Adrenal gland (tissue), 19 donors: ENCODE measurements at places on chromosomes 13 and 19.

DNA sequence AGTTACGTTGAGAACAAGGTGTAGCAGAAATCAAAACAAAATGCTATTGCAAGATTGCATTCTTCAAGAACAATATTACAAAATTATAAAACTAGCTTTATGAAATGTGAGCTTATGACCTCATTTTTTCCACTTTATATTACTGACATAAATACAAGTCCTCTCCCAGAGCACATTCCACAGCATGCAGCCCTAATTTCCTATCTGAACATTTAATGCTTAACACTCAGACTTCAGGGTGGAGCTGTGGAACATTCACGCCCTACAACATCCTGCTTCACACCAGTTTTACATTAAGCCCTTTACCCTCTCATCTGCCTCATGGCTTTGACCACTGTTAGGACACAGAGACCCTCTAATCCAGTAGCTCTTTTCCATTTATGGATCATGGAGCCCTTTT lies 65.5 kb downstream of the EPSTI1 start:
- no peak for DNase-seq

DNA sequence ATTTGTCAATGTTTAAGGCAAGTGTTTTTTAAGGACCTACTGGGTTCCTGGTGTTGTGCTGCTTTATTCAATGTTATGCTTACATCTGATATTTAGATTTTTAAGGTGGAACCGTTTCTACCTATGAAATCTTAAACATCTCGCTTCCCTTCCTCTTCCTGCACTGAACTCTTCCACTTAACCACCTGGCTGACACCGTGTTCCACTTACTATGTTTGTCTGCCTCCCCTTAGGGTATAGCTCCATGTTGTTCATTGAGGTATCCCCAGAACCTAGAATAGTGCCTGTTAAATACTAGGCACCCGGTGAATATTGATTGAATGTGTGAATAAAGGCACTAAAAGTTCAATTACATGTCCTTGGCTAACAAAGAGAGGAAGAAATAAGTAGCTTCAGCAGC lies 104.9 kb downstream of the RNF17 start:
- DNase-seq = no peak

DNA sequence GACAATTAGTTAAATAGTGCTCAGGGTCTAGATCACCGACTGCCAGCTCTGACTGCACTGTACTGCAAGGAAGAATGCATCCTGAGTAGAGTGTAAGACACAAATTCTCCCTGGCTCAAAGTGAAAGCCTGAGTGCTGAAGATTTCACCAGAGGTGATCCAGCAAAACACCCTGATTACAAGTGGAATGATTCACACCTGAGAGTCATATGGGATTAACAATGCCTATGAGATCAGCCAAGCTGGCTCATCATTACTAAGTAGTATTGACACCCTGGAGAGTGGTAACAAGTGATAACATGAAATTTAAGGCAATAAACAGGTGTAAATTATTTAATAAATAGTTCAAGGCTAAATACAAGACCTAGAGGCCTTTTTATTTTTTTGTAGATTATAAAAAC lies 403.8 kb upstream of the PRR20A start:
- DNase-seq = no peak

DNA sequence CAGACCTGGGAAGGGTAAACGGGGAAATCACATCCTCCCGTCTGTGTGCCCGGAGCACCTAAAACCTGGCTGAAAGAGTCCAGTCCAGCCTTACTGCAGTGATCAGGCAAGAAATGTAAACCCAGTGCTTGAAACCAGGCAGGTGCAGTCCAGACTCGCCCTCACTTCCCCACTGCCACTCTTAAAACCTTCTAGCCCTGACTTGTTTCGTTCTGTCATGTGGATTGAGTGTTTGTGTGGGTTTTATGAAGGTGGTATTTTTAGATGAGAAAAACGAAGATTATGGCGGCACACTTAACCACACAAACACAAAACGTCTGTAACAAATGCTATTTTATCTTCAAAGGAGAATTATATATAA lies 839 bp upstream of the CKAP2 start:
- DNase-seq = no peak

GRCh38 chr13:94268661-94269060 lies 210.8 kb downstream of the DCT start:
- DNase-seq = no peak

GRCh38 chr19:52557231-52557995 lies 12.7 kb upstream of the ZNF701 start:
- no peak for DNase-seq

DNA sequence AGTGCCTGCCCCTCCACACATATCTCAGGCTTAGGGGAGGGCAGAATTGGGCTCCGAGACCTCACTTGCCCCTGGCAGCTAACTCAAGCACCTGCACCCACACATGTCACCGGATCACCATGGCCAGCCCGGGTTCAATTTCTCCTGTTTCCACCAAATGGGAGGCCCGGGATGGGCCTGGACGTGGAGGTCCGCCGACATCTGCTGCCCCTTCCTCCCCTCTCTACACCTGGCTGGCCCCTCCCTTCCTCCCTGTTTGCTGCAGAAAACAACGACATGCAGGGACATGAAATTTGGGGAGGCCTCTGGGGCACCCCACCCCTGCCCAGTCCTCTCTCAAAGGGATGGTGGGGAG lies 1.3 kb downstream of the PRKD2 start:
- DNase-seq = no peak

- DNase-seq = peak; percentile 61
These were observed 100.6 kb upstream of the PABPC3 start for GRCh38 chr13:24995225-24995804.

GRCh38 chr19:10412257-10412977 lies 7.9 kb upstream of the PDE4A start:
- DNase-seq = no peak

GRCh38 chr13:20101467-20102316 lies 59.2 kb downstream of the GJA3 start:
- no peak for DNase-seq

DNA sequence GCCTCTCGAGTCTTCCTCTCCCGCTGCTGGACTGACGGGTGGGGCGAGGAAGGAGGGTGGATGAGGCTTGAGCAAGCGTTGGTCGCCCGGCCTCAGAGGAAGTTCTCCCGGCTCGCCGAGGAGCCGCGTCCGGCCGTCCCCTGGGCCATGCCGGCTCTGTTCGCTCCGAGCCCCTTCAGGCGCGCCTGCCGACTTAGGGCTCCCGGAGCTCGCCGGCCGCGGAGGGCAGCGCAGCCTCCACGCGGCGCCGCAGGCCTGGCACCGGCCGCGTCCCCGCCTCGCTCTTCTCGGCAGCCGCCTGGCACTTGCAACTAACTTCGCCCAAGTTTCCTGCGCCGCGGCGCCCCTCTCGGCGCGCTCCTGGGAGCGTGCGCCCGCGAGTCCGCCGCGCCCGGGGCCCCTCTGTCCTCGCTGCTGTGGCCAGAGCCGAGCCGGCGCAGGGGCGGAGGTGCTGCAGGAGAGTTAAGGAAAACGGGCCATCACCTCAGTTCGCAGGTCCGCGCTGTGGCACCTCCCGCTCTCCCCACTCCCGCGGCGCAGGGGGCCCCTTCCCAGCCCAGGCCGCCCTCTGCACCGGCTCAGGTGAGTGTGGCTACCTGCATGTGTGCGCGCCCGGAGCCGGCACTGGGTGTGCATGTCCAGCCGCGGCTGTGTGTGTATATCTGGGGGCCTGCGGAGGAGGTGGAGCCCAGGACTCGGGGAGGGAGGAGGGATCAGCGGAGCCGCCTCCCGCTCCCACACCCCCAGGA lies 641 bp upstream of the SOX21 start:
- peak; percentile 12 for DNase-seq

- peak; percentile 30 for DNase-seq
These were observed 823 bp upstream of the ZNF567 start for GRCh38 chr19:36686365-36687213.

DNA sequence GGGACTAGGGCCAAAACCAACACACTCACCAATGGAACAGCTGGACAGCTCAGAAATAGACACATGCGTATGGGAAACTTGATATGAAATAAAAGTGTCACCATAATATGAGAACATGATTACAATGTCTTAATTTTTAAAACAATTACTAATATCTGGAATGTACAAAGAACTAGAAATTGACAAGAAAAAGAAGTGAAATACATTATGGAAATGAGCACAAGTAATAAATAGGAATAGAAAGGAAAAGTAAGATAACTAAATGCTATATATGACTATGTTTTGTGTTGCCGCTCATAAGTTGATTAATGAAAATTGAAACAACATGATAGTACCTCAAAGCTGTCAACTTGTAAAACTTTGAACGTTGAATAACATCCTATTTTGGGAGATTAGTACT lies 801.1 kb downstream of the SLITRK5 start:
- DNase-seq = no peak

DNA sequence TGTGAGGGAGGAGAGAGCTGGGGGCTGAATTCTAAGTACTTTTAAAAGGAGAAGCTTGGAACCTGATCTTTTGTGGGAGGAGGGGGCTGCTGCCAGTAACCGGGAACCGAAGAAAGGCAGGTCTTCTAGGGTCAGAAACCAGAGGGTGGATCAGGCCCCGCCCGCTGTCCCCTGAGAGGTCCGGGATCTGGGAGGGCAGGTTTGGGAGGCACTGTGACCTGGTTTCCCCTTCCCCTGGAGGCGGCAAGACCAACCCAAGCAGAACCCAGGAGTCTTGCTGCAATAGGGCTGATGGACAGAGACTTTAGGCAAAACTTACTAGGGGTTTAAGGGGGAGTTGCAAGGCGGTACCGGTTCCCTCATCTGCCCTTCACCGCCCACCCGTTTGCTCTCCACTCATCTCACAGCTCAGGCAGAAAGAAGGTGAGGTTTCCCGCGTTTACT lies 707 bp upstream of the KLK8 start:
- no peak for DNase-seq

DNA sequence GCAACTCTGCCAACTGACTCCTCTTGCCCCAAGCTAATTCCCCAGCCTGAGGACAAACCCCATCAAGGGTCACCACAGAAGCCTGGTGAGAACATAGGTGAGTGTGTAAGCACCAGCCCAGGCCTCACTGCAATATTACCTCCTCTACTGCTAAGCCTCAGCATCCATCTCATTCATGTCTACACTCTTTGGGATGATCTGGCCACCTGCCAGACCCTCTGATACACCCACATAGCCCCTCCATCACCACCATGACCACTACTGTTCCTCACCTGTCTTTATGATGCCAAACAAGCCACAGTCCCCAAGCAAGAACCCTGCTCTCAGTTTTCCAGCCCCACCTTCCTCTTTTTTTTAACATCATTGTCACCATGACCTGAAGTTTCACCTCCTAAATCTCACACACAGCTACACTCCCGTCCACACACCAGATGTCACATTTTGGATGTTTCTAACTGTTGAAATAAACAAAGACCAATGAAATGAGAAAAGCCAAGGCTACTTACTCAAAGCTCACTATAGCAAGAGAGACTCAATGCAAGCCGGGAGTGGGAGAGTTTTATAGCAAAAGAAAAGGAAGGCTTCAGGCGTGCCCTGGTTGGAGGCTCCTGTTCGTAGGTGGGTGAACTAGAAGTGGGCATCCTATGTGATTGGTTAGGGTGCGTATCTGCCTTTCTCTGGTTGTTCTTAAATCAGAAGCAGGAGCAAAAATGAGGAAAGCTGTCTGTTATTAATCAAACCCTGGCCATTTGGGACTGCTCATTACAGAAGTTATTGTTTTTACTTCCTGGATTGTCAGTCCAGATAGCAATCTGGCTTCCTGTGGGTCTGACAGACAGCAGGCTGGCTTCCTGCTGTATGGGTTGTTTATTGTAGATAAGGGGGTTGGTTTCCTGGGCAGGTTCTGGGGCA lies 2.0 kb downstream of the ZNF792 start:
- DNase-seq = no peak

DNA sequence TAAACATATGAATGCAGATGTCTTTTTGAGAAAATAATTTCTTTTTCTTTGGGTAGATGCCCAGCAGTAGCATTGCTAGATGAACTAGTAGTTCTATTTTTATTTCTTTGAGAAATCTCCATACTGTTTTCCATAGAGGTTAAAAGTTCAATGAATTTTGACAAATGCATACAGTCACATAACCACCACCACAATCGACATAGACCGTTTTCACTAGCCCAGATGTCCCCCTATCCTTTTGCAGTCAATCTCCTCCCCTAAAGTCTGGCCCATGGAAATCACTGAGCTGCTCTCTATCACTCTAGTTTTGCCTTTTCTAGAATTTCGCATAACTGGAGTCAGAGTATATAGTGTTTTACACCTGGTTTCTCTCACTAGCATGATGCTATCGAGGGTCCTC lies 10.8 kb downstream of the FAM216B start:
- no peak for DNase-seq
